ENCODE measurements at places on chromosomes 1 and 21. TPM values are rescaled to one million over a fixed set of nuclear protein-coding genes. Genes with fewer than 3 reads are reported as not detected.

Gene SCNM1
- 130 TPM for total RNA-seq

Gene CRABP2
- total RNA-seq = 2.6 TPM

Gene RNU1-4
- under 0.01 TPM for total RNA-seq

Gene FOXD3
- 6.1 TPM for total RNA-seq

Gene S100A2
- 59.7 TPM for total RNA-seq

Gene STPG1
- 9.8 TPM for total RNA-seq

Gene BLACAT1
- 2.9 TPM for total RNA-seq

Gene RGS8
- 0.04 TPM for total RNA-seq

Gene RC3H1
- total RNA-seq = 13.7 TPM

Gene FAM163A
- total RNA-seq = not detected

Gene ZNF593OS
- total RNA-seq = 0.41 TPM

Gene IL24
- total RNA-seq = 101 TPM

Gene CGN
- total RNA-seq = 1.0 TPM

Measured in A375 (cell line).